ENCODE measurements at places on chromosomes 2 and 18.
A peak's percentile ranks its signal among the peaks of the same experiment; 100 is the strongest.

DNA sequence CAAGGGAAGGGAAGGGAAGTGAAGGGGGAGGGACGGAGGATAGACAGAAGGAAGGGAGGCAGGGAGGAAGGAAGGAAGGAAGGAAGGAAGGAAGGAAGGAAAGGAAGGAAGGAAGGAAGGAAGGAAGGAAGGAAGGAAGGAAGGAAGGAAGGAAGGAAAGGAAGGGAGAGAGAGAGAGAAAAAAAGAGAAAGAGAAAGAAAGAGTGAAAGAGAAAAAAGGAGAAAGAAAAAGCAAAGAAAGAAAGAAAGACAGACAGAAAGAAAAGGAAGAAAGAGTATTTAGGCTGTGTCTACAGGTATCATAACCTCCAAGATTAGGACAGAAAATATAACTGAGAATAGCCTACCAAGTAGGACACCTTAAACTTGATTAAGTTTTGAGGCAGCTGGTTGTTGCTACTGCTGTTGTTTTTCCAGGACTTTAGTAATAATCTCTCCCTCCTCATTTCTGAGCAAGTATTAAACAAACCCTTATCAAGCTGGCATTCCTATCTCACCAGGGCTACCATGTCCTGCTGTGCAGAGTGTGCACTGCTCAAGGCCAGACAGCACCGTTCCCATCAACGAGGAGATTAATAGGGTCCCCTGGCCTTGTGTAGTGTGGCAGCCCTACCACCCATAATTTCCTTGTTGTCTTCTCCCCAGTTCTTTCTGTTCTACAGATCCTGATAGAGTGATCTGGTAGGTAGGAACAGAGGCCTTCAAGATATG, 90.5 kb upstream of the FHL2 start:
- no peak for DNase-seq

DNA sequence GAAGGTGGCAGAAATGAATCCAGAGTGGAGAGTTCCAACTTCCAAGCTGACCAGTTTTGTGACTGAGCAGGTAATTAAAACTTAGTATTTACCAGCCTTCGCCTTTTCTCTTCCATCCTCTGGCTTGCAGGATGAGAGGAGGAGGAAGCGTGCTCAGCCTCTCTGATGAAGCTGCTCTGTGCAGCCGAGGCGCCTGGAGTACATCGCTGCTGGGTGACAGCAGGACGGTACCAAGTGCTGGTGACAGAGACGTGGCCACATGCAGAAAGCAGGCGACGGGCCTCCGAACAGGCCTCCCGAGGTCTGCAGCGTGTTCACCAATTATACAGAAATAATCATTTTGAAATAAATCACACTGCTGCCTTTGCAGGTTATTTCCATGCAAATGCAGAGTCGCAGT, 95.0 kb downstream of the MBP start:
- no peak for DNase-seq

DNA sequence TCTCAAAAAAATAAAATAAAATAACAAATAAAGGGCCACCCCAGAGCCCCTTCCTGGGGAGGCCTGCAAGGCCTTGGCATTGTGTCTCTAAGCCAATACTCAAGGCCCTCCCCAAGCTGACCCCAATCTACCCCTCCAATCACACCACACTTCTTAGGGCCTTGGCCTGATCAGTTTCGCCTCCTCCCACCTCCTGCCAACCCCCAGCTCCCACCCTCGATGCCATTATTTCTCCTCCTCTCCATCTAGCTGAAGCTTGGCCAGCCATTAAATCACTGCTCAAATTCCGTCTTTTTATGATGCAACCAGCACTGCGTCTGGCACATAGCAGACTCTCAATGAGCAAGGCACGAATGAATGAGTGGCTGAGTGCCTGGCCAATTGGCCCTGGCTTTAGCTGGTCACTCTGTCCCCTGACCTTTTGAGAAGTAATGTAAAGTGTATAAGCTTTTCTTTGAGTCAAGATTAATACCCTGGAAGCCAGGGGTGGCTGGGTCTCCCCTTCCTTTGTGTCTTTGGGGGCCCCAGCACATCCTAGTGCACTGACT, 55.9 kb downstream of the SMAD7 start:
- no peak for DNase-seq

GRCh38 chr2:9206991-9207640, 504 bp downstream of the ASAP2 start:
- no peak for DNase-seq

GRCh38 chr2:230266638-230267037, 41.1 kb downstream of the SP140 start:
- DNase-seq: no peak

- peak; percentile 68 for DNase-seq
These were observed 94.7 kb upstream of the ARHGAP15 start for GRCh38 chr2:143034292-143035074.

DNA sequence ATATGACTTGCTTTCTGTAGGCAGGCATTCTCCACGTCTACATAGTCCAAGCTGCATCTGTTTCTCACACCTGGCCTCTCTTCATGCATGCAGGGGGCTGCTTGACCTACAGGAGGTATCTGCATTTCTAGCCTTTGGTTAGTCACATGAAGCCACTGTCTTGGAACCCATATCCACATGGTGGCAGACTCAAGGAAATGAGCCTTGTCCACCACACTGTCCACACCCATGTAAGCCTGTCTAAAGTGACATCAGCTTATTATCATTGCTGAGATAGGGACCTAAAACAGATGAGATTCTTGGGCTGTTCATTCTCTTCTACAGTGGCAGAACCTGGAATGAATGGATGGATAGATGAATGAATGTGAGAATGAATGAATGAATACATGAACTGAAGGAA, 160.4 kb downstream of the DOCK10 start:
- DNase-seq: no peak

- no peak for DNase-seq
These were observed at the start of gene TRABD2A for GRCh38 chr2:84880645-84881521. TRABD2A (minus strand) TSS chr2:84881084; CDS start chr2:84881039, 45 bp downstream.

GRCh38 chr18:46462523-46462922, 194.5 kb downstream of the LOXHD1 start:
- no peak for DNase-seq

GRCh38 chr2:21254170-21254965, 130.6 kb downstream of the TDRD15 start:
- DNase-seq: no peak

DNA sequence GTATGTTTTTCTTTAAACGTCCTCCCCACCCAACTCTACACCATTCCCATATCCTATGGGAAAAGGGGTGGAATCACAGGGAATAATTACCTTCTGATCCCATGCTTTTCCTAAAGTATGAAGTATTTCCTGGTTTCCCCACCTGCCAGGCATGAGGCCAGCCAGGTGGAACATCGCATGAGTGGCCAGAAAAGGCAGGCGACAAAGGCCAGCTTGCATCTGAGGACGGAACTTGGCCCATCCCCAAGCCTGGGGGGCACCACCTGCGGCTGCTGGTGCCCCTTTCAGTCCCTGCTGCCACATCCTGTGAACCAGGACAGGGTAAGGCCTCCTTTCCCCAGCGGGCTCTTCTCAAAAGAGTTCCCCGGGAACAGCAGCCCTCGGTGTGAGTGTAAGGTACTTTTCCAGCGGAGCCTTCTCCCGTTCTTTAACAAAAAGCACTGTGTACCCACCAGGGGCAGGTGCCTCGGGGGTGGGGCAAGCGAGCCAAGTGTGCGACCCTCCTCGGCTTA, 1.2 kb upstream of the ERFE start:
- no peak for DNase-seq

- no peak for DNase-seq
These were observed 41.7 kb downstream of the FBXO11 start for GRCh38 chr2:47864566-47864965.

DNA sequence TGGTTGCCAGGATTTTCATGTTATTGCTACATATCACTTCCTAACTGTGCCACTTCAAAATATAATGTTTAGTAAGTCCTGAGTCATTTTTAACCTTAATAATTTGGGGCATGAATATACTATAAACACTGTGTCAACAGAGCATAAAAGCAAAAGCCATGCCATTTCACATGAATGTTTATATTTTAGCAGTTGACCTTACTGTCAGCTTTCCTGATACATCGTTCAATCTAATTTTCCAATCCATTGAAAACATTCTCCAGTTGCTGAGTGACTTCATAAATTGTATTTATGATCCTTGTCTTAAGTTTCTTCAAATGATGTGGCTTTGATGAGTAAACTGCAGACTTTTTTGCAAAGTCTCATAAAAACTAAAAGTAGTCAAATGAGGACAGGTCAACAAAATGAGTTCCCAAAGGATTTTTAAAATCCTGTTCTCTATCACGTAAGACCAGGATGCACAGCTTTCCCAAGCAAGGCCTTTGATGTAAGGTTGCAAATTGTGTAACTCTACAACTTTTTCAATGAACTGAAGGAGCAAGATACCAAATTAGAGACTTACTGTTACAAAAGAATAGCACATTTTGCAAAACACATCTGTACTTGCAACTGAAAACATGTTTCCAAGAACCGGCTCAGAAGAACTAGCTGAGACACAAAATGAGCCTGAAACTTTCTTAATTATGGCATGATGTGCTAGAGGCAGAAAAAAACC, 117.7 kb downstream of the SATB2 start:
- DNase-seq: peak; percentile 69

GRCh38 chr2:39119732-39120520, 925 bp downstream of the SOS1 start:
- DNase-seq: peak; percentile 31

- DNase-seq: no peak
These were observed 40.7 kb downstream of the KLHL14 start for GRCh38 chr18:32732165-32732564.

GRCh38 chr18:28960146-28960545, 783.2 kb upstream of the CDH2 start:
- DNase-seq: peak; percentile 14

- DNase-seq: no peak
These were observed 12.2 kb downstream of the RETSAT start for GRCh38 chr2:85342156-85342555.

GRCh38 chr2:173589604-173590275, 235.1 kb downstream of the CDCA7 start:
- DNase-seq: no peak

- DNase-seq: no peak
These were observed 88.6 kb upstream of the GPC1 start for GRCh38 chr2:240346753-240347372.

- no peak for DNase-seq
These were observed 149.6 kb downstream of the TMEM18 start for GRCh38 chr2:527581-527980.

DNA sequence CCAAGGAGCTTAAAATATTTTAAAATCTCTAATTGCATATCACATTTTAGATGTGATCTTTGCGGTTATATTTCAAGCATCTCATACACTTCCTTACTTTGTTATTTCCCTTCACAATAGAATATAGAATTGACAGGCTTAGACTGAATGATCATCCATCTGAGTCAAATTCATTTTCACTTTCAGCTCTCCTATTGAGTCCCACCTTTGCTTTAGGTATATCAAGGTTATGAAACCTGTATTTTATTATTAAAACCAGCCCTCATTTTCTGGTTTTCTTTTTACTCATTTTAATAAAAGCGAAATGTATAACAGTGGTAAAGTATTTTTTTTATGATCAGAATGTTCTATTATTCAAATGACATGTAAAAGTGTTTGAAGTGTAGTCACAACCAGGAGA, 162.9 kb upstream of the KYNU start:
- DNase-seq: no peak

DNA sequence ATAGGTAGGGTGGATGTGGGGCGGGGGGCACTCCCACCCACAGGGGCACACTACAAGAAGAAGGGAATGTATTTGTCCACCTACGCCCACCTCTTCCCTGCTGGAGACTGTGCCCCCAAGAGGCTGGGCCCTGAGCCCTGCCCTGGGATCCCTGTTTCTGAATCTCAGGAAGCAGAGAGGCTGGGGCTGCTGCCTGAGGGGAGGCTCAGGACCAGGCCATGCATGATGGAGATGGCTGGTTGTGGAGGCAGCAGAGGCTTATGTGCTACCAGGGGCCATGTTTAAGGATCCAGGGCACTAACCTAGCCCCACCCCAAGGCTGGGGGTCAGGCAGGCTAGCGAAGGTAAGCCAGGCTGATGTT, 81.1 kb upstream of the OTOF start:
- no peak for DNase-seq

- DNase-seq: no peak
These were observed 133.4 kb downstream of the PID1 start for GRCh38 chr2:229137639-229138038.

DNA sequence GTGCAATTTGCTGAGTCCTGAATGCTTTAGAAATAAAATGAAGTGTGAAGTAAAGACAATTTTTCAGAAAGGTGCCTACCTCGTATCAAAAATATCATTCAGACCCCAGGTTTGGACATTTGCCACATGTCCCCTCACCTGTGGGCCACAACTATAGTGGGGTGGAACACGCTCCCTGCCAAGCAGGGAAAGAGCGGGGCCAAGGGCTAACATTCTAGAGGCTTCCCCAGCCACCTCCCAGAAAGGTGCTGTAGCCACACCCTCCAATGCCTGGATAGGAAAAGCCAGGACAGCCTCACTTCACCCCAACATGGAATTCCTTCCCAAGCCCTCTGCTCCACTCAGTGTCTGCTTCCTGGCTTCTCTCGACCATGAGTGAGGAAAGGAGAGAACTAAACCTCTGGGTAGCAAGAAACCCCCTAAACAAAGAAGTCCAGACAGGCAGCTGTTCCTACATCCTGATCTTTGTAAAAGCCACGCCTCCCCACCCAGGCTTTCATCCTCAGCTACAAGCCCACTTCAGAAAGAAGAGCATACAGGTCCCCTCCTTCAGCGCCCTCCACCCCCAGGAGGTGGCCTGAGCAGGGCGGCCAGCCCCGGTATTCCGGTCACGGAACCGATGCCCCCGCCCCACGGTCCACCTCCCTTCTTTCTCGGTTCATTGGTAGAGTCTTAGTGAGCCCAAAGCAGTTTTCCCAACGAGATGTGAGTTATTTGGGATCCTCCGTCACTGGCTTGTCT, 2.1 kb downstream of the COL6A3 start:
- no peak for DNase-seq

DNA sequence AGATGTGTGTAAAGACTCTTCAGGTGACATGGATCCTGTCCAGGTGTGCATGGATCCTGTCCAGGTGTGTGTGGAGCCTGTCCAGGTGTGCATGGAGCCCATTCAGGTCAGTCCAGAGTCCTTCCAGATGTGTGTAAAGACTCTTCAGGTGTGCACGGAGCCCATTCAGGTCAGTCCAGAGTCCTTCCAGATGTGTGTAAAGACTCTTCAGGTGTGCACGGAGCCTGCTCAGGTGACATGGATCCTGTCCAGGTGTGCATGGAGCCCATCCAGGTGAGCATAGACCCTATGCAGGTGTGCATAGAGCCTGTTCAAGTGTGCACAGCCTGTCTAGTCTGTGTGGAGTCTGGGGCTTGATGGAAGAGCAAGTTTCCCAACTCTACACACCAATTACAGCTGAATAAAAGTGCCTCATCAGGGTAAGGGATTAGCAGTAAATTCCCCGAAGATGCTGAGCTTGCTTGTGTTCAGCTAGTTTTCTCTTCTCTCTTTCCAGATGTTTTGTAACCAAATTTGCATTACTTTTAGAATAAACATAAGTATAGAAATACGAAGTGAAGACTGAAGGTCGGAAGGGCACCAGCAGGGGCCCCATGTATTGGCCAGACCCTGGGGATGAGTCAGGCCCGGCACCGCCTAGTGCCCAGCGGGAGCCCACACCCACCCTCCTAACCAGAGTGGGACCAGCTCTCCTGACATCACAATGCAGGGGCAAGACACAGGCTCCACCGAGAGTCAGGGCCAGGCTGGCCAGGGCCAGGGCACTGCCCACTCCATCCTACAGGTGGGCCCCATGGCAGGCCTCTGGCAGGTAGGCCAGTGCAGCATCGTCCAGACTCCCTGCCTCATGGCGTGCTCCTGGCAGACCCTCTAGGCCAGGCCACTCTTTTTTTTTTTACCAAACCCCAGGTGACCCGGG, 38.6 kb upstream of the GPC1 start:
- DNase-seq: no peak

- peak; percentile 29 for DNase-seq
These were observed 8.9 kb downstream of the STAM2 start for GRCh38 chr2:152166633-152167032.
